SW 1271 (cell line): ENCODE measurements at places on chromosomes 7 and 10.

GRCh38 chr7:100545360-100546128 lies 6.5 kb downstream of the AGFG2 start:
- DNase-seq, result peak; percentile 83

DNA sequence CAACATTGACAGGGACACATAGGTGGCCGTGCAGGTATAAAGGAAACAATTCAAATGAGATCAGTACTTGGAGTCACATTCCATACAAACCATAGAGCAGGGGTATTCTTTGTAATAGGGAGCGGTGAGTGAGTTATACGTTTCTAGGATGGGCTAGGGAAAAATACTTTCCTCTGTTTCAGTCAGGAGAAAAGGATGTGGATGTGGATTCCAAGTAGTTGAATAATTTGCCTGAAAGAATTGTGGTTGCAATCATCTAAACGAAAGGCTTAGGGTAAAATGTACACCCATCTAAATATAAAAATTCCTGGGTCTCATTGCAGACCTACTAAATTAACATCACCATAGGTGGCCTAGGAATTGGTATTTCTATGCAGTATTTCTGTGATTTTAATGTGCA lies 270.7 kb upstream of the IGFBP3 start:
- DNase-seq, result no peak

GRCh38 chr10:1320739-1321320 lies 264.6 kb downstream of the WDR37 start:
- no peak for DNase-seq

GRCh38 chr7:149823631-149824199 lies 14.5 kb upstream of the ZNF862 start:
- no peak for DNase-seq

GRCh38 chr7:68155676-68156075 lies 1159.0 kb downstream of the TYW1 start:
- DNase-seq, result no peak

GRCh38 chr10:22252224-22252800 lies 34.5 kb upstream of the EBLN1 start:
- DNase-seq, result no peak

- peak; percentile 42 for DNase-seq
Observed at GRCh38 chr7:137454246-137454724, 110.8 kb upstream of the PTN start.

GRCh38 chr10:127992376-127992775 lies 85.5 kb downstream of the PTPRE start:
- no peak for DNase-seq

DNA sequence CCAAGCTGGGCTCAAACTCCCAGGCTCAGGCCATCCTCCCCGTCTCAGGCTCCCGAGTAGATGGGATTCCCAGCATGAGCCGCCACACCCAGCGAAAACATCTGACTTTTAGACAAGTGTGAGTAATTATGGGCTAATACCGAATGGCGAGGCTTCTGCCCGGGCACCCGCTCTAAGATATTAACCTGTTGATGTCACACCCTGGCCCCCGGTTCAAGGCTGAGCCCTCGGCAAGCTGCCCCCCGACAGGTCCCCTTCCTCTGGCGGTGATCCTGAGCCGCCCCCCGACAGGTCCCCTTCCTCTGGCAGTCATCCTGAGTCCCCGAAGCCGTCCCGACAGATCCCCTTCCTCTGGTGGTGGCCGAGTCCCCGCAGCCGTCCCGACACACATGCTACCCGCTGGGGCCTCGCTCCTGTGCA lies 5.2 kb downstream of the PSMG3 start:
- DNase-seq, result no peak

DNA sequence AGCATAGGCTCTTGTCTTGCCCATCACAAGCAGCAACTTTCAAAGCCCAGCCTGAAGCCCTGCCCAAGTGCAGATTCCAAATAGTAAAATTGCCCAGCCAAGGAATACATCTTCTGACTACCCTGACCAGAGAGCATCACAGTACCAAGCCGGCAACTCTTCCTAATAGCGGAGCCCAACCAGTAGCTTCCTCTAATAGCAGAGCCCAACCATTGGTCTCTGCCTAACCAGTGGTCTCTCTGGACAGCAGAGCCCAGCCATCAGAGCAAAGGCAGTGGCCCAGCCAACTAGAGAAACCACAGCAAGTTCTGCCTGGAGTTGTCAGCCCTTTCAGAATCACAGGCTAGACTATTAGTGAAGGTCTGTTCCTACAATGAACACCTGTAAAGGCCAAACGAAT lies 285.6 kb downstream of the HGF start:
- DNase-seq, result no peak

GRCh38 chr7:148753224-148753623 lies 54.5 kb downstream of the CUL1 start:
- no peak for DNase-seq

DNA sequence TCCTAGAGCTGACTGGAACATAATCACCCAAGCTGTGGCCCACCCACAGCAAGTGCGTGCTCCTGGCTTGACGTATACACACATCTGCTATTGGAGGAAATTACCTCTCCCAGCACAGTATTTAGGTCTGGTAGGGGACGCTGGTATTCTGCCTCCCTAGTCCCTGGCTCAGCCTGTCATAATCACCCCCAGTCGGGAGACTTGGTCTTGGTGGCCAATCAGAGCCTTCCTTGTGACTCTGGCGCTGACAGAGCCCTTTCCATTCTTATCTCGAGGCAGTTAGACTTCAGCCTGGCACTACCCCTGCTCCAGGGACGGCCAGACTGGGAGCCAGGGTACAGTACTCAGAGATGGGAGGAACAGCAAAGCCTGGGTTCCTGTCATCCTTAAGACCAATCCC lies 14.3 kb upstream of the PRKAG2 start:
- no peak for DNase-seq
